ENCODE measurements at places on chromosomes 6 and 20.

DNA sequence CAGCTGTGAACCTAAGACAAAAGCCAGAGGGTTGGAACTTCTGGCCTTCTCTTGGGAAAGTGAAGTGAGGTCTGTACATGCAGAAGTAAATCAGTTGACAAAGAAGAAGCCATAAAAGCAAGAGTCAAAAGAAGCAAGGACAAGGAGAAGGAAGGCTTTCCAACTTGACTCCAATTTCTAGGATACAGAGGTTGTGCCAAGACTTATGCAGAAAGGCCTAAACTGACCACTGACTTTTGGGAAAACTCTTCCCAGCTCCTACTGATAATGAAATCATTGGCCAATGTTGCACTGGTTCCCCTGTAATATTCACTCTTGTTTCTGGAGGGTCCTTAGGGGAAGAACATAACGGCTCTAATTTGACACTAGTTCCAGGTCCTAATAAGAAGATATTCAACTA is 29.3 kb upstream of the NT5E start:
- no peak for DNase-seq

- no peak for DNase-seq
Measured at GRCh38 chr6:15776458-15776980, 113.7 kb upstream of the DTNBP1 start.

- DNase-seq: no peak
Measured at GRCh38 chr20:39638731-39639130, 676.6 kb downstream of the DHX35 start.

- no peak for DNase-seq
Measured at GRCh38 chr6:132725947-132726607, 12.2 kb upstream of the VNN1 start.

- peak; percentile 61 for DNase-seq
Measured at GRCh38 chr20:46132705-46133120, 14.6 kb downstream of the CD40 start.
